Cortex of kidney (tissue), 1 donor: ENCODE measurements at places on chromosomes 5 and 9.

GRCh38 chr5:16578474-16578883 is 38.3 kb downstream of the RETREG1 start:
- DNase-seq, result no peak

DNA sequence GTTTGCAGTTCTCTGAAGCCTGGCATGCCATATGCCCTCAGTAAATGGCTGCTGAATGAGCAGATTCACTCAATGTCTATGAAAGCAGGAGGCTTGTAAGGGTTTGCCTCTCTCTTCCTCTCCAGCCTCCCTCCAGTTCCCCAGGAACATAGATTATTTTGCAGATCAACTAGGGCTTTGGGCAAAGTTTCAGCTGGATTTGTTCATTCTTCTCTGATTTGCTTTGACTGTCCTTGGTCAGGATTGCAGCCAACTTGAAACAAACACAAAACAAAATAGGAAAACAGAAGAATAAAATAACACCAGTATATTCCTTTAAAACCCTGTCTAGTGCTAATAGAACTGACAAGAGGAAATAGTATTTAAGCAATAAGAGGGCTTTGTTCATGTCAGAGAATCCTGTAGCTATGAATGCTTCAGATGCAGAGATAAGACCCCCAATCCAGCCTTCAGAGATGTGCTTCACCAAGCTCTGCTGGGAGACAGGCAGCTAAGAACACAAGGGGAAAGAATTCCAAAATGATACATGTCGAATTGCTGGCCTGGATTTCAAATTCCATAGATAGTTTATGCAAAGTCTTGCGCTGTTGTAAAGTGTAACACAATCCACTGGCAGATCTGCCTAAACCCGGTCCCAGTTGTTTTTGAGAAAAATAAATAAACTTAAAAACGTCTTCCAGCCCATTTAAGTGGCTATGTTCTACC is 174.3 kb downstream of the PAPPA start:
- DNase-seq, result no peak

GRCh38 chr5:168270476-168270875 is 21.0 kb upstream of the WWC1 start:
- no peak for DNase-seq

GRCh38 chr9:116147821-116148220 is 5.8 kb upstream of the PAPPA start:
- no peak for DNase-seq

- no peak for DNase-seq
Measured at GRCh38 chr5:912280-913091, 19.8 kb downstream of the TRIP13 start.

GRCh38 chr9:69155341-69156030 is 18.6 kb upstream of the TJP2 start:
- DNase-seq, result no peak

- DNase-seq, result no peak
Measured at GRCh38 chr5:159051421-159052282, 48.1 kb downstream of the EBF1 start.

DNA sequence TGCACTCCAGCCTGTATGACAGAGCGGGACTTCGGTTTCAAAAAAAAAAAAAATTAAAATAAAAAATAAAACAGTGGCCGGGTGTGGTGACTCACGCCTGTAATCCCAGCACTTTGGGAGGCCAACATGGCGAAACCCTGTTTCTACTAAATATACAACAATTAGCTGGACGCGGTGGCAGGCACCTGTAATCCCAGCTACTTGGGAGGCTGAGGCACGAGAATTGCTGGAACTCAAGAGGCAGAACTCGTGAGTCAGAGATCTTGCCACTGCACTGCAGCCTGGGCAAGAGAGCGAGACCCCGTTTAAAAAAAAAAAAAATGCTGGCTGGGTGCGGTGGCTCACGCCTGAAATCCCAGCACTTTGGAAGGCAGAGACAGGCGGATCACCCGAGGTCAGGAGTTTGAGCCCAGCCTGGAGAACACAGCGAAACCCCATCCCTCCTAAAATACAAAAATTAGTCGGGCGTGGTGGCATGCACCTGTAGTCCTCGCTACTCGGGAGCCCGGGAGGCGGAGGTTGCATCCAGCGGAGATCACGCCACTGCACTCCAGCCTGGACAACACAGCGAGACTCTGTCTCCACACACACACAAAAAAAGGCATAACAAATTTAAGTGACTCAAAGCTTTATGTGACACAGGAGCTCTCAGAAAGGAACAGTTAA is 1.5 kb upstream of the NPM1 start:
- DNase-seq, result no peak

DNA sequence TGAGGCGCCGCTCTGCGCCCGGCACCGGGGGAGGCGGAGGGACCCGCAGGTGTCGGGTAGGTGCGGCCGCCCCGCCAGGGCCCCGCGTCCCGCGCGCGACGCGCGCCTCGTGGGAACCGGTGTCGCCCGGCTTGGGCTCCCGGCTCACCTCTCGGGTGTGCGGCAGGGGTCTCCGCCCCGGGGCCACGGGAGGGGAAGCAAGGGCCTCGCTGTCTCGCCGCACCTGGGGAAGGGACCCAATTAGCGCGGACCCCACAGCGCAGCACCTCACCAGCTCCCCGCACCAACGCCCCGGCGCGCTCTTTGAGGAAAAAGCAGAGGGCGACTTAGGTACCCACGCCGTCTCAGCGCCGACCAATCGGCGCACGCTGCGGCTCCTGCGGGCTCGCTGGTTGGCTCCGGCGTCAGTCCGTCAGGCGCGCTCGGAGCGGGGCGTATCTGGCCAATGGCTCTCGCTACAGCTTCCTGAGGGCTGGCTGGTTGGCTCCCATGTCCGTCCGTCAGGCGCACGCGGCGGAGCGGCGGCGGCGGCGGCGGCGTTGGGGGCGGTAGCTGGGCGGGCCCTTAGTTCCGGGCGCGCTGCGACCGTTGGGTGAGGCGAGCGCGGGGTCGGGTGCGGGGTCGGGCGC is at the start of gene TRAF2:
Gene TRAF2 (plus strand): TSS at position 567 of the 629 bp plus-strand sequence. CDS start 12,225 bp downstream, outside the sequence.
- DNase-seq, result no peak

- DNase-seq, result no peak
Measured at GRCh38 chr9:100573655-100574260, 4.1 kb upstream of the CAVIN4 start.

DNA sequence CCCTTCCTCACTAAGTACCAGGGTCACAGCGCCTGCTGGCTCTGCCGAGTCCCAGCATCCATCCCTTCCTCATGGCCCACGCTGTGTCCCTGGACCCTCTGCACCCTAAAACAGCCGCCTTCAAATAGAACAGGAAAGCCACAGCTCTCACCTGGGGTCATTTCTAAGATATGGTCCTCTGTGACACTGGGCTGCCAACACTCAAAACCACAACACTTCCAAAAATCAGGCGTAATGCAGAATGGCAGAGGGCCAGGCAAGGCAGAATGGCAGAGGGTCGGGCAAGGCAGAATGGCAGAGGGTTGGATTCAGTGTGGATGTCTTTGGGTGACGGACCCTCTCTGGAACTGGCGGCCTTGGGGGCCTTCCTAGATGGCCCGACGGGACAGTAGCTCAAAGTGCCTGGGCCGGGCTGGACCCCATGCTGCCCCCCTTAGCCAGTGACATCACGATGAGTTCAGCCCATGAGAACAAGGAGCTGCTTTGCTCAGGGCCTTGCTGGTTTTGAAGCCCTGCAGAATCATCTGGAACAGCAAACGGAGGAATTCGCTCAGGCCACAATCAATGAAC is 35.3 kb downstream of the ZDHHC11B start:
- no peak for DNase-seq

GRCh38 chr5:76216748-76217147 is 133.6 kb downstream of the SV2C start:
- no peak for DNase-seq

GRCh38 chr9:14616188-14616982 is 76.8 kb downstream of the ZDHHC21 start:
- DNase-seq, result no peak

- no peak for DNase-seq
Measured at GRCh38 chr9:128159522-128159783, 612 bp upstream of the BBLN start.

- DNase-seq, result no peak
Measured at GRCh38 chr5:134459010-134459403, 47.3 kb upstream of the CDKN2AIPNL start.

GRCh38 chr9:8832955-8833354 is 1033.4 kb upstream of the DMAC1 start:
- DNase-seq, result no peak

DNA sequence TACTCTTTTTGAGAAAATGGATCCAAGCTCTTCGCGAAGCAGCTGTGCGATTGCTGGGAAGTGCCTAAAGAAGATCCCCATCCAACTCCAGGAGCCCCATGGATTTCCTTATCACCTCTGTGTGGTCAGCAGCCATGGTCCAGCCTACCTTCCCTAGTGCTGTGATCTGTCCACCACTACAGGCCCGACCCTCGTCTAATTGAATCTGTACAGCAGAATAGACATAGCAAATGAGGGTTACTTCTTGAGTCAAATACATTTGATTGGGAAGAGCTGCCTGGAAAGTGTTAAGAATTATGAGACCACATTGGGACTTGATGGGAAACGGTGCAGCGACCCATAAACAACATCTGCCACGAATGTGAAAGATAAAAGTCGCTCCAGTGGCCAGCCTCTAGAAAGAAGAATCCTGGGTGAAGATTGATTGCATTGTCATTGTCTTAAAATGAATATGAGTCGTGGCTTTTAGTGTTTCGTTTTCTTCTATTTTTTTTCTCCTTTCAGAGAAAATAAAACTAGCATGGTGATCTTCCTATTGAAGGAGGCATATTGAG is 118.4 kb downstream of the PAM start:
- DNase-seq, result no peak

GRCh38 chr5:109388407-109388806 is 21.4 kb downstream of the PJA2 start:
- no peak for DNase-seq

DNA sequence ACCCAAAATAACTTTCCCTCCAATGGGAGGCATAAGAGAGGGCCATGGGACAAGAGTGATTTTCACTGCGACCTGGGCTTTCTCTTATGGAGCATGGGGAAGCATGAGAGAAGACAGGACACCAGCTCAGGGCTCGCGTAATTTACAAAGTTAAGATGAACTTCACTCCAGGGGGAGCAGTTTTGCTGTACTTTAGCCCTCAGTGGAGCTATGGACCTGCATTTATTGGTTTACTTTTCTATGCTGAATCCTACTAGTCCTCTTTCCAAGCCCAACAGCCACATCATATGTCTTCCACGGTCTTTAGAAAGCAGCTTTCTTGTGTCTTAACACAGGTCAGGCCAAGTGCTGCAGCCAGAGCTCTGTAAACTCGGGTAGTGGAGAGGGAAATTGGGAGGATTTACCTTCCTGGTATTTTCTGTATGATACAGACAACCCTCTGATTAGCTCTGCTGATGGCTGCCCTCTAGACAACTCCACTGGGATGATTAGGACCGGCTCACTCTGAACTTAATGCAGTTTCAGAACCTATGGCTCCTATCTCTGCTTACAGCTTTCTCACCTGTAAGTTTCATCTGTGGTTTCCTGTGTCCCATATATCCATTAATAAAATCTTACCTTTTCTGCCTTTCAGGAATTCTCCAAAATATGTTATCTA is 581.0 kb upstream of the RORB start:
- DNase-seq, result no peak

DNA sequence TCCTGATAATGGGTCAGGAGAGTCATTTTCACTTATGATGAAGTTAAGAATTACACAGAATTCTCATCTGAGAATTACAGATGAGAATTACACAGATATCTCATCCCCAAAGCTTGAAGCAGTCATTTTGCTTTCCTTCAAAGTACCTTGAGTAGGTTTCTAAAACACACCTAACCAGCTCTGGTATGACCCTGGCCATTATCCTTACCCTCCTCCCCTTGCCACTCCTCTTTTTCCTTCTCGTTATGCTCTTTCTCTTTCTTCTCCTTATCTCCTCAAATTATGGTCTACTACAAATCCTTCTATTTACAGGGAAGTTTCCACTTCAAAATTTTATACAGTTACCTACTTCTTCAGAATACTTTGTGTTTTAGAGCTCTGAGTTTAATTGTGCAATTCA is 44.5 kb downstream of the MEF2C start:
- no peak for DNase-seq

- no peak for DNase-seq
Measured at GRCh38 chr5:102539562-102539961, 40.8 kb upstream of the SLCO6A1 start.

GRCh38 chr5:32020271-32020670 is 153.8 kb downstream of the GOLPH3 start:
- DNase-seq, result no peak

DNA sequence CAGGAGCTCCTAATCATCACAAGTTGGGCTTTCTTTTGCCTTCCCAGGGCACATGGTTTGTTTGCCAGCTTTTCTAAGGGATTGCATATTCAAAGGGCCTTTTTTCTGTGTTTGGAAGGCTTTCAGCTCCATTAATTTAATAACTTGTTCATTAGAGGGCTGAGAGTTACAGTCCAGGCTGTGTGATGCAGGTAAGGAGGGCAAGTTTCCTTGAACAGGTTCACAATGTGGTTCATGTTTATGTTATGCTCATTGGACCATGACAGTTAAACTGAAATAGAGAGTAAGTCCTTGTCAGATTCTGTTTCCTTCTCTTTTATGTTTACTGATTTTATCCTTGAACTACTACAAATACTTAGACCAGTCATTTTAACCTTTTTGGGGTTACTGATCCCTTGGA is 174.4 kb downstream of the MARCHF11 start:
- DNase-seq, result no peak

DNA sequence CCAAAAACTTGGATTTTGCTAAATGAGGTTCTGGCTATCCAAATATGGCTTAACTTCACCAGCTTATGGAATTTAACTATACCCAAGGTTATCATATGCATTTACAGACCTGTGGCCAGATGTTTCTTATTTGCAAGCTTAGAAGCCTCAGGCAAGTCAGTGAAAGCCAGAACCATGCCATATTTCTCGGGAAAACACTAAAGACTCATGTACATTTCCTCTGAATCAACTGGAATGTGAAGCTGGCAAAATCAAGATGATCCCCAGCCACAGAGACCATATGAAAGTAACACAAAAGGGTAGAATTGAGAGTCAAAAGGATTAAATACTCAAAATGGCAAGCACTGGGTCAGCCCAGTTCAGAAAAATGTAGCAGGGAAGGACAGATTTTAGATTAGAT is 76.4 kb upstream of the SLC1A1 start:
- DNase-seq, result no peak

- no peak for DNase-seq
Measured at GRCh38 chr9:9170439-9171134, 1371.0 kb upstream of the DMAC1 start.

- DNase-seq, result no peak
Measured at GRCh38 chr5:159120446-159120845, 20.7 kb upstream of the EBF1 start.

- no peak for DNase-seq
Measured at GRCh38 chr9:101527066-101527465, 6.6 kb upstream of the RNF20 start.

DNA sequence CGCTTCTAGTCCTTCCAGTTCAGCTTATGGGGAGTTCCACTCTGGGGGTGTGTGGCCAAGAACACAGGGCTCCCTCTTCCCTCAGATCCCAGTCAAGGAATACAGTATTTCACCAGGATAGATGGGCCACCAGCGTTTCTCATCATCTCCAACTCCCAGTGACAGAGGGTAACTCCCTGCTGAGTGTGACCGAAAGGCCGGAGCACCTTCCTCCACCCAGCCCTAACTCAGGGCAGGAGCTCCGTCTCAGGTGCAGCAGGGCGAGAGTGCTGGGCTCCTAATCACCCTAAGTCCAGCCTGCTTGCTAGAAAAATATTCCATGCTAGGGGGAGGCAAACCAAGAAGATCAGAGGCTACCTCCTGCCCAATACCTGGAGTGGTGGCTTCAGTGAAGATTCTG is 102.6 kb downstream of the ADAMTS2 start:
- no peak for DNase-seq

- DNase-seq, result no peak
Measured at GRCh38 chr5:90590-91547, 1.1 kb upstream of the PLEKHG4B start.
